PC-3 (cell line): ENCODE measurements at places on chromosomes 13 and 19. TPM values are rescaled to one million over a fixed set of nuclear protein-coding genes. Genes with fewer than 3 reads are reported as not detected.

Gene VAV1
- 3.0 and 3.2 TPM in 2 replicates for total RNA-seq

Gene MYPOP
- total RNA-seq = 5.4 and 12.0 TPM in 2 replicates

Gene IZUMO2
- total RNA-seq = not detected in 2 replicates

Gene LIM2
- not detected in 2 replicates for total RNA-seq

Gene C19orf67
- not detected in 2 replicates for total RNA-seq

Gene NKG7
- total RNA-seq = not detected in 2 replicates

Gene DCLK1
- 0.12 TPM in 1 of 2 replicates, not detected in the other for total RNA-seq

Gene CPAMD8
- 2.3 and 3.9 TPM in 2 replicates for total RNA-seq

DNA sequence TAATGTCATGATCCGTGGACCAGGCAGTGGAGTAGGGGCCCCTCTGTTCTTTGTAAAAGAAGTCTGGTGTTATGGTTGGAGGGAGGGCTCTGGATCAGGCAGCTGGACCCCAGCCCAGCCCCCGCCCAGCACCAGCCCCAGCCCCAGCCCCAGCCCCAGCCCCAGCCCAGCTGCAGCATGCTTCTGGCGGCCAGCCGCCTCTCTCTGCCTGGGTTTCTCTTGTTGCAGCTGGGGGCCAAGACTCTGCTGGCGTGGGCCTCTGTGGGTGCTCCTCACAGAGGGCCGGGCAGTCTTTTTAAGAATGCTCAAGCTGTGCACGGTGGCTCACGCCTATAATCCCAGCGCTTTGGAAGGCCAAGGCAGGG is 17.9 kb downstream of the DOT1L start:
- H3K36me3 ChIP-seq = no peaks in the 10 kb centered on the region
- DNase-seq = no peak
- H3K4me3 ChIP-seq = no peak overlapping the region
- H3K4me1 ChIP-seq = peaks cover 2% of the 10 kb centered on the region
- H3K27me3 ChIP-seq = no peaks in the 10 kb centered on the region
- no peak overlapping the region for H3K27ac ChIP-seq

DNA sequence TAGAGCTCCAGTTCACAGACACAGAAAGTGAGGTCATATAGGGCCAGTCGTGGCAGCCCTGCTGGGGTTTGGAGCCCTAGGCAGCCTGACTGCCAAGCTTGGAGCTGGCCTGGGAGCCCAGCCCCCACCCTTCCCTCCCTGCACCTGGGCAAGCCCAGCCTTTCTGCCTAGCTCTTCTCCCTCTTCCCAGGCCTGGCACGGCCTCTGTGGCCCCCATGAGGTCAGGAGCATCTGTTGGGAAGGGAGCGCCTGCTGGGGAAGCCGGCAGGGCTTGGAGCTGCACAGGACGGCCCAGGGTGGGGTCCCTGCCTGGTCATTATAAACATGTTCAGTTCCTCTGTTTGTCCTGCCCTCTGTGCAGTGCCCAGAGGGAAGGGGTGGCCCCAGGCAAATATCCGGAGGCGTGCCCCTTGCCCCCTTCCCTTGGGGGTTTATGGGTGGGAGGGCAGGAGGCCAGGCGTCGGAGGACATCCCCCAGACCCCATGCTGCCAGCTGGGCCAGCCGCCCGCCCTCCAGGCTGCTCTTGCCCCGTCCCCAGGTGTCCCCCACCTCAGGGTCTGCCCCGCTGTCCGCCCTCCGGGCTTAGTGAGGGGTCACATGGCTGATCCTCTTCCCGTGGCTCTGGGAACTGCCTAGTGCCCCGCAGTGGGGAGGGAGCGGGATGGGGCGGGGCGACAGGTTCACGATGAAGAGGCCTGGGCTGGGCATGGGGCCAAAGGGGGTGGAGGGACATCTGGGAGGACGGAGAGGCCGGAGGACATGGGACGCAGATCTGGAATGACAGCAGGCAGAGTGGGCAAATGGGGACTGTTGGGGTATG is 30.0 kb upstream of the NCCRP1 start:
- DNase-seq = peak; percentile 44
- H3K36me3 ChIP-seq = no peaks in the 10 kb centered on the region
- peak overlapping the region; percentile 44 for H3K27ac ChIP-seq
- no peaks in the 10 kb centered on the region for H3K27me3 ChIP-seq
- H3K4me1 ChIP-seq = peaks cover 16% of the 10 kb centered on the region
- H3K4me3 ChIP-seq = no peak overlapping the region

DNA sequence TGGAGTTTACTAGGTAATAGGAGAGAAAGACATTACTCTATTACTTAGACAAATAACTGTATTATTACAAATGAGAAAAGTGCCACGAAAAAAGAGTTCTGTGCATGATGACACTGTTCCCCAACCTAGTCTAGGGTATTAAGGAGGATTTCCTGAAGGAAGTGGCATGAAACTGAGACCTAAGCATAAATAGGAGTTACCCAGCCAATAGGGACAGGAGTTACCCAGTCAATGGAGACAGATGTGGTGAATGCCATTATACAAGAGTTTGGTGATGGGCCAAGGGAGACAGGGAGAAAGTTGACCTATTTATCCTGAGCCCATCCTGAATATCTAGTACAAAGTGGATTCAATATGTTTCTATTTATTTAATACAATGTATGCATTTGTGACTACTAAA is 65.4 kb downstream of the KL start:
- H3K4me1 ChIP-seq = peaks cover 19% of the 10 kb centered on the region
- H3K4me3 ChIP-seq = peak overlapping the region; percentile 33; the same call in 1 of the 2 replicates
- DNase-seq = no peak

- peaks cover 26% of the 10 kb centered on the region for H3K36me3 ChIP-seq
- no peak for DNase-seq
- H3K4me3 ChIP-seq = no peak overlapping the region
- no peaks in the 10 kb centered on the region for H3K4me1 ChIP-seq
- no peak overlapping the region for H3K27ac ChIP-seq
- H3K27me3 ChIP-seq = no peaks in the 10 kb centered on the region
Measured at GRCh38 chr19:16104722-16105121, 7.0 kb upstream of the RAB8A start.

DNA sequence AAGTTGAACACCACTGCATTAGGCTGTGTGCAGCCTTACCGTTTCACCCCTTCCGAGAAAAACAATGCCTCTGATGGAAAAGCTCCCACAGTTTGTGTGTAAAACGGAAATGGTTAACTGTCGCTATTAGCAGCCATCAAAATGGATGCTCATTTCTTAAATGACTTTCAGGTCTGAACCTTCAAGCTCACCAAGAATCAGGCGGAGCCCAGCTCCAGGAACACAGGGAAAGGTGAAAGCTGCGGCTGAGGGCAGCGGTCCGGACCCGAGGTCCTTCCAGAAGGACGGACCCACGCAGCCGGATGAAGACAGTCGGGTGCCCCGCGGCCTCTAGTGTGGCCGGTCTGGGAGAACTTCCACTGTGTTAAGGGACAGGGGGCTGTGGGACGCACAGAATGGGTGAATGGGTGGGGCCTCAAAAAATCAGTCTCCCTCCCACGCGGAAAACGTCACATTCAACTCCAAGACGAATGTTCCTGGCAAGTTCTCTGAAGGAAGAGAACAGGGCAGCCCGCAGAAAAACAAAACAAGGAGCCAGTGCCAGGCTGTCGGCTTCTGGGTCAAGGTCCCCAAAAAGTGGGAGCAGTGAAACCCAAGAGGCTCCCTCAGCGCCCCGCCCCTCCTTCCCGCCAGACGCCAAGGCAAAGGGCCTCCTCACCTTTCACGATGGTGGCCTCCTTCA is 4.9 kb downstream of the IRS2 start:
- DNase-seq = no peak
- H3K27ac ChIP-seq = peak overlapping the region; percentile 19; the same call in 1 of the 2 replicates
- no peaks in the 10 kb centered on the region for H3K36me3 ChIP-seq

DNA sequence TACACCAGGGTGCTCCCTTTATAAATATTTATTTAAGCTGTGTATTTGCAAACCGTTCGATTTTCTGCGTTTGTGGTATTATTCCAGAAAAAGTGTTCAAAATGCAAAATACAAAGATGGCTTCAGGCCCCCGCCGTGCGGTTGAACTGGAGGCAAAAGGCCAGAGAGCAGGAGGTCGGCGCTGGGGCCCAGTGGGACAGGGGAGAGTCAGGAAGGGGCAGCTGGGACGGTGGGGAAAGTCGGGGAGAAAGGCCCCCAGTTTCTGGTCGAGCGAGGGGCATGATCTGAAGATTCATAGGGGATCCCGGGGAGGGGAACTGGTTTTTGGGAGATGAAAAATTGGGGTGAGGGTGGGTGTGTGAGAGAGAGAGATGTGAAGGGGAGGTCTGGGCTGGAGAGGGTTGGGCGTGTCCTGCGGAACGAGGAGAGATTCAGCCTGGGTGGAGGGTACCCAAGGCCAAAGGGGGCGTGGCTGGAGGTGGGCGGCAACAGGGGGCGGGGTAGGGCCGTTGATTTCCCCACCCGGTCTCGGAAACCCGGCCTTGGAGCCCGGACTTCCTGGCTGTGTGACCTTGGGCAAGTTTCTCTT is 678 bp downstream of the ISOC2 start:
- peak overlapping the region; percentile 81 for H3K27ac ChIP-seq
- peak; percentile 76 for DNase-seq
- H3K27me3 ChIP-seq = no peaks in the 10 kb centered on the region
- peak overlapping the region; percentile 91 for H3K4me3 ChIP-seq
- H3K4me1 ChIP-seq = peaks cover 13% of the 10 kb centered on the region

DNA sequence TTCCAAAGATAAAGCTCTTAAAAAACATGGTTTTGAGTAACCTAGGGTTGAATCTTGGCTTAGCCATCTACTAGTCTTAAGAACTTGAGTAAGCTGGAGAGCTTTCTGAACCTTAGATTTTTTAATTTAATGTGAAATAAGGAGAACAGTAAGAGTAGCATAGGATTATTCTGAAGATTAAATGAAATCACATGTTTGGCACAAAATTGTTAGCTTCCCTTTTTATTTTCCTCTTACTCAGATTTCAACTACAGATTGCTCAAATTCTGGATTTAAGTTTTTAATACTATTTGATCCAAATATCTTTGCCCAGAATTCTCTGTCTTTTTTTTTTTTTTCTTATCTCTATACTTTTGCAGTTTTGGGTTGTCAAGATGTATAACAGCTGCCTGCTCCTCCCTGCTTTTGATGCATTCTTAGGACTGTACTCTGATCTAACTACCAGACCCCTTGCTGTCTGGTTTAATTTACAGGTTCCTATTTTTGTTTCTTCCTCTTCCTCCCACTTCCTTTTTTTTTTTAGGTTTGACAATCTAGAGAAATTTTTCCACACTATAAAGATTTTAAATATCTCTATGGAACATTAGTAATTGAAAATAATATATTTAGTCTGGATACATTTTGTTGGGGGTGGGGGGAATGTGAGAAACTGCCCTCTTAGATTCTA is 12.3 kb downstream of the POMP start:
- no peak overlapping the region for H3K4me3 ChIP-seq
- no peak overlapping the region for H3K27ac ChIP-seq
- no peak for DNase-seq
- H3K4me1 ChIP-seq = no peaks in the 10 kb centered on the region

- H3K27me3 ChIP-seq = no peaks in the 10 kb centered on the region
- no peaks in the 10 kb centered on the region for H3K4me1 ChIP-seq
- H3K36me3 ChIP-seq = no peaks in the 10 kb centered on the region
Measured at GRCh38 chr13:79799059-79799867, 318.3 kb downstream of the NDFIP2 start.

- no peak for DNase-seq
- H3K4me1 ChIP-seq = peaks cover 17% of the 10 kb centered on the region
- H3K4me3 ChIP-seq = no peak overlapping the region
- H3K27me3 ChIP-seq = no peaks in the 10 kb centered on the region
Measured at GRCh38 chr13:100394005-100394695, 194.4 kb downstream of the GGACT start.

DNA sequence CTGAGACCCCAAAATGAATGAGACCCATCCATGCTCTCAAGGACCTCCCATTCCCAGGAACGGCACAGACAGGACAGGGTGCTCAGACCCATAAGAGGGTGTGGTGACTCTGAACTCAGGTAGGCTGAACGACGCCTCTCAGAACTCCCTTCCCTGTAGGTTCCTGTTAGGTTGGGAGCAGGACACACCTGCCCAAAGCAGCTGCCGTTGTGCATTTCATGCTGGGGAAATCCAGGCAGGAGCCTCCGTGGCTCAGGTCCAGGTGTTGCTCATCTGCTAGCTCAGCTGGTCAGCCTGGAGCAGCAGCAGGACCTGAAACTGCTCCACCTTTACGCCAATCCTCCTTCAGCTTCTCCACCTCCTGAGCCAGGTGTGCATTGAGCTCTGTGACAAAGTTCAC is 19.1 kb upstream of the TEX101 start:
- H3K27ac ChIP-seq = no peak overlapping the region
- no peak overlapping the region for H3K4me3 ChIP-seq
- peak; percentile 27 for DNase-seq
- no peaks in the 10 kb centered on the region for H3K27me3 ChIP-seq
- no peaks in the 10 kb centered on the region for H3K4me1 ChIP-seq
- H3K36me3 ChIP-seq = no peaks in the 10 kb centered on the region

DNA sequence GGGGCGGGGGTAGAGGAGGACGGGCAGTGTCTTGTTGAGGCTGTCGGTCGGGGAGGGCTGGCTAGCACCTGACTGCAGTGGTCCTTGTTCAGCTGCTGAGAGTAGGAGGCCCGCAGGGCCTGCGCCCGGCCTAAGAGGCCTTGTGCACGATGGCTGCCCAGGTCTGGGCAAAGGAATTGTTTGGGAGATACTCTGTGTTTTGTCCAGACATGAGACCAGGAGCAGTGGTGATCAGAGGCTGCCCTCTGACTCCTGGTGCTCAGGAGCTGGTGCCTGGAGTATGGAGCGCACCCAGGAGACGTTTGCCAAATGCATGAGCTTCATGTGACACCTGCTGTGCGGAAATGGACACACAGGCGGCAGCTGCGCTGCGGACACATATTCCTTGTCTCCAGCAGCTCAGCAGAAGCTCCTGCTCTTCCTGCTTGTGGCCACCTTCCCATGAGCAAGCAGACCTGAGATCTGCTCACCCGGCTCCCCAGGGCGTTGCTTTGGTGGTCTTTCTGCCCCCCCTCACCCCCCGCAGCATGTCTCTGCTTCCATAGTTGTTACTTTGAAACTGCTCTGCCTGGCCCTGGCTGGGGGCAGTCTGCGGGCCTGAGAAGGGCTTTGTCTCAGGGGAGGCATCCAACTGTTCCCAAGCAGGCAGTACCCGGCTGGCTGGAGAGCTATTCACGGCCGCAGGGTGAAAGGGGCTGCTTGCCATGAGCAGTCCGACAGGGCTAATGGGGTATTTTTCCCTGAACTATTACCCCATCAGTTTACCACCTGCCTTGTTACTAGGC is 163.9 kb downstream of the TEX29 start:
- H3K27ac ChIP-seq = no peak overlapping the region
- H3K4me1 ChIP-seq = no peaks in the 10 kb centered on the region
- peaks cover 74% of the 10 kb centered on the region for H3K27me3 ChIP-seq
- H3K4me3 ChIP-seq = no peak overlapping the region
- no peaks in the 10 kb centered on the region for H3K36me3 ChIP-seq
- DNase-seq = no peak

- H3K27ac ChIP-seq = no peak overlapping the region
- H3K36me3 ChIP-seq = no peaks in the 10 kb centered on the region
- no peak for DNase-seq
Measured at GRCh38 chr13:94256721-94257120, 222.8 kb downstream of the DCT start.
